ENCODE measurements at places on chromosomes 5 and 9.

DNA sequence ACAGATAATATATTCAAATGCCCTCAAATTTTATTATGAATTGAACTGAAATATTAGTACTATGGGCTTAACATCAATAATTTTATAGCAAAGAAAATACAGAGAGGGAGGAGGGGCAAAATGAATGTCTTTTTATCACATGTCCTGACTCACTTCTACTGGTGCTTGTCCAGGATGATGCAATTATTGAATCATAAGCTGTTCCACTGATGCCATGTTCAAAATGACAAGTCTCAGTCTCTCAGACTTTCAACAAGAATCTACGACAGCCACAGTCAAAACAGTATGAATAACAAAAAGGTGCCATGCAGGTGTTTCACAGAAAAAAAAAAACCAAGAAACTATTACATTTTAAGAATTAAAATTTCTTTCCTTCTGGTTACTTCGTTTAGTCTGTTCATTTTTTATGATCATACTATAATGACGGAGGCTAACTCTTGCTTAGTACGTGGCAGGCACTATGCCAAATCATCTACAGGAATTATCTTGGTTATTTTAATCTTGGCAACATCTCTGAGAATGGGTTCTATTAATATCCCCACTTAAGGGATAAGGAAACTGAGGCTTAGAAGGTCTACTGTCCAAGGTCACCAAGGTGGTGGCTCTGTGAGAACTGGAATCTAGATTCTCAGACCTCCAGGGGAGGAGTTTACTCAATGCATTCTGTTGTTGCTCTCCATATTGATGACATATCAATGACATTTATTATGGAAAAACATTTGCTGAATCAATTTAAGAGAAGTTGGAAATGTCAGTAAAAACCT is 61.5 kb downstream of the NR3C1 start:
- DNase-seq, result no peak

DNA sequence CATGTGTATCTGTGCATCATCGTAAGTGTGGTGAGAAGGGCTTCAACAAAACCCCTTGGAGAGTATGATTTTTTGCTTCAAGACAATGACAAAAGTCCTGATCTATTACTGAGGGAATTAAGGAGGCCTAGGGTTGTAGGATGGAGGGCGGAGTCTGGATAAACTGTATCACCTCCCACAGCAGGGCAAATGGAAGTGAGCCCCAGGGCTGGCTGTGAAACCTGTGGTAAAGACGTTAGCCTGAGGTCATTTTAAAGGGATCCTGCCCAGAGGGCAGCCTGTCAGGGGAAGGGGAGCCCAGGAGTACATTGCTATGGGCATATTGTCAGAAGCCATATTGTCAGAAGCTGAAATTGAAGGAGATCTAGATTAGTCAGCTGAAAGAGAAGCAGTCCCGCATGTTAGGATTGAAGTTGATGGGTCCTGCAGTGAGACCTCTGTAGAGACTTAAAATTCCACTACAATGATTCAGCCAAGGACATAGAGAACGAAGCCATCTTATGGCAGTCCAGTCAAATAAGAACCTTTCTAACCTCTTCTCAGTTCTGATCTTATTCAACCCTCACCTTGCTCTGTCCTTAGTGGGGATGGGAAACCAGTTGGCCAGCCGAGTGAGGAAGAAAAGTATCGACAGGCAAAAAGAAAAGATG is 26.9 kb downstream of the ADGRV1 start:
- no peak for DNase-seq

GRCh38 chr5:111993242-111993641 is 236.2 kb upstream of the NREP start:
- DNase-seq, result no peak

DNA sequence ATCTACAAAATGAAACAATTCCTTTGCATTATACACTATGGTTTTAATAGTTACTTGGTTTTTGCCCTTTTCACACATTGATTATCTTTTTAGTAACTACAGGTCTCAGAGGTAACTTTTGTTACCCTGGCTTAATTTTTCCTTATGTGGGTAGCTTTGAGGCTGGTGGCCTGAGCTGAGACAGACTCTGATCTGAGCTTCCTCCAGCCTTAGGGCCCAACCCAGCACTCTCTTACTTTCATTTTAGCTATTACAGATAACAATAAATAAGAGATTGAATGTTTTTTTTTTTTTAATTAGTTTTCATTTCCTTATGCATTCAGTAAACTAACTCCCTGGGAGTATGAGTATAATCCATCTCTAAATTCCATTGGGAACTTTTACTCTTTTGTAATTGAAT is 15.1 kb upstream of the OXCT1 start:
- DNase-seq, result no peak

GRCh38 chr5:141524604-141525597 is 36.0 kb downstream of the PCDHGC5 start:
- peak; percentile 92 for DNase-seq

- no peak for DNase-seq
Observed at GRCh38 chr9:125240649-125240999, 519 bp downstream of the HSPA5 start.

DNA sequence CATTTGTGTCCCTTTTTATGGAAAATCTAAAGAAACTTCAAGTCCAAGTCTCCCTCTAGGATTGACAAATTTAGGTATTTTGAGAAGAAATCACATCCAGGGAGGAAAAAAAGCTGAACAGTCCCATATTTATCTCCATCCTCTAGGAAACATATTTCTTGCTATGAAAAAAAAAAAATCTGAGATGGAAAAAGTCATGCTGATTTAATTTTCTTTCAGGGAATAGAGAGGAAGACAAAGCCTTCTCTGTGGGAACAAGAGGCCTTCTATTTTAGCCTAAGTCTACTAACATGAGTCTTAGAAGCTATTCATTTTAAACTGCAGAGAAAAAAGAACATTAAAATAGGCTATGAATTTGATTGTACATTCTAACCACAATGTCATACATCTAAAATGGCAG is 63.1 kb upstream of the CDK5RAP2 start:
- no peak for DNase-seq

DNA sequence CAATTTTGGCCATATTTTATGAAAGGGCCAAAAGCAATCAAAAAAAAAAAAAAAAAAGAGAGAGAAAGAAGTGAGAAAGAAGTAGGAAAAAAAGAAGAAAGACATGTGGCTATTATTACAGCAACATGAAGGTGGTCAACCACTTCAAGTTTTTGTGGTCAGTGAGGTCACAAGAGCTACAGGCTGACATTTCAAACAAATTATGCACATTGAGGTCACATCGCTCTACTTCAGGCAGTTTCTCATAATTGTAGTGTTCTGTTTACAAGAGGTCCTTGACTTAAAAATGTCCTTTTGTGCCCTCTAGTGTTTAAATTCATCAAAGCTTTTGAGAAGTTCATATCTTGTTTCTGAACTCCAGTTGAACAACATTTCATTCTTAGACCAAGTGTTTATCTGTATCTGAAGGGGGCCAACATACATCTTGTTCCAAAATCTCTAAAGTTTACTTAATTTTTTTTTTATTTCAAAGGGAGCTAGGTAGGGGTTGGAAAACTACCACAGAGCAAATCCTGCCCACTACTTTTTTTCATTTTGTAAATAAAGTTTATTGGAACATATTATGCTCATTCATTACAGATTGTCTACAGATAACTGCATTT is 513.1 kb downstream of the PDE4D start:
- DNase-seq, result peak; percentile 40

- no peak for DNase-seq
Observed at GRCh38 chr5:147507480-147508126, 2.3 kb downstream of the DPYSL3 start.

DNA sequence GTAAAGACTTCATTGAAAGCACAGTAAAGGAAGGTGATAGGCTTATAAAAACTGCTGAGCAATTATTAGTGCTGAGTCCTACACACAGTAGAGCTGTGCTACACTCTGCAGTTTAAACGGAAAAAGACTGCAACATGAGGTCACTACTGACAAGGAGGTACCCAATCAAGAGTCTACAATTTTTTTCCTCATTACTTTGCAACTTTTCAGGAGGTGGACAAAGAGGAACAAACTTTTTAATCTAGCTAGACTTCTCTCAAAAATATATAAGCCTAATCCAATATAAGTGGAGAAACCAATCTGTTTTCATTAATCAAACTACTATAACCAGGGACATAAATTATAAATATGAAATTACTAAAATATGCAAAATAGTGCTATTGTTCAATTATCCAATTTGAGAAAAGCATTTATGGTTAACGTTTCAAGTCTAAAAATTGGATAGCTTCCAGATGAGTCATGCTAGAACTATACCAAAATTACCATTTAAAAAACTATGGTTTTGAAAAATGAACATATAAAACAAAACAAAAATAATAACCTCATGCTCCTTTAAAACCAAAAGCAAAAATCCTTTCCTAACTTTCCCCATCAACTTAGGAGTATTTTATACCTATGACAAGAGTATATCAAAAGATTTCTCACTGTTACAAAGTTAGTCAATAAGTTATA is 37.7 kb downstream of the FAM13B start:
- DNase-seq, result no peak

DNA sequence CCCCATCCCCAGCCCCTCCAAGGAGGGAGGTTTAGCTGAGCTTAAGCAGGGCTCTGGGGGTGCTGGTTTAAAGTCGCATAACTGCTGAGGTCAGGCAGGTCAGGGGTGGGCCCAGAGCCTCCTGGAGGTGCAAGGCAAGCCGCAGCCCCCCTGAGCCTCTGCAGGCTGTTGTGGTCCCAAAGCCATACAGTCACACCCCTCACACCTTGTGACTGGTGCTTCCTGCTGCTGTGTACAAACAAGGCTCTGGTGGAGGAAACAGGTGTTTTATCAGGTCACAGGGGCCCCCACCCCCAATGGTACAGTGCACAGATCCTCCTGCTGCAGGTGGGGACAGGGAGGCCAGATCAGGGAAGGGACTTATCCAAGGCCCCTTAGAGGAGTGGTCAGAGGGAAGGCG is 8.0 kb downstream of the TCF7 start:
- no peak for DNase-seq

GRCh38 chr9:28648723-28649122 is 1075.4 kb upstream of the C9orf72 start:
- DNase-seq, result no peak

GRCh38 chr9:133989625-133990365 is 2.3 kb downstream of the VAV2 start:
- DNase-seq, result no peak

- no peak for DNase-seq
Observed at GRCh38 chr5:57561231-57561842, 78.7 kb upstream of the ACTBL2 start.

- no peak for DNase-seq
Observed at GRCh38 chr5:135955525-135955924, 742 bp upstream of the LECT2 start.

DNA sequence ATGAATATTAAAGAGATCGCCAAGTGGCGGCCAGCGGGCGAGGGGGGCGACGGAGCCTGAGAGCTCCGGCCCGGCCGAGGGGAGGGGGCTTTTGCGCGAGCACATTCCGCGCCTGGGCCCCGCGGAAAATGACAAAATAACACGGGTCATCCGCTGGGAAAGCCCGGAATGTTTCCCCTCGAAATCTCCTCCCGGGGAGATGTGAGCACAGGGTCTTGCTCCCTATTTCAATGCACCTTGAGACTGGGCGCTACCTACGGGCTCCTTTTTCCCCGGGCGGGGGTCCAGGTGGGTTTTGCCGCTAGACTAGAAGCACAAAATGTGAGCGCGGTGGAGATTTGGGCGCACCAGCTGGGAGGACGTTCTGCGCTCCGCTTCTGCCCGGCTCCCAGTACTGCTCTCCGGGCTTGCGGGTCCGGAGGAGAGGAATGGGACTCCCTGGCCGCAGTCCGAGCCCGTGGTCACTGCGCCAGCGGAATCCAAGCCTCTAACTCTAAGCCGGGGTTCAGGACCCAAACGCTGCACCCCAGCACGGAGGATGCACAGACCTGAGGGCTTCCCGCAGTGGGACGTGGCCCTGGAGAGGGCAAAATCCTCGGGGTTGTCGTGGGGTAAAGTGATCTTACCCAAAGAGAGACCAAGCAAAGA is 2.8 kb upstream of the PRDM12 start:
- DNase-seq, result no peak

DNA sequence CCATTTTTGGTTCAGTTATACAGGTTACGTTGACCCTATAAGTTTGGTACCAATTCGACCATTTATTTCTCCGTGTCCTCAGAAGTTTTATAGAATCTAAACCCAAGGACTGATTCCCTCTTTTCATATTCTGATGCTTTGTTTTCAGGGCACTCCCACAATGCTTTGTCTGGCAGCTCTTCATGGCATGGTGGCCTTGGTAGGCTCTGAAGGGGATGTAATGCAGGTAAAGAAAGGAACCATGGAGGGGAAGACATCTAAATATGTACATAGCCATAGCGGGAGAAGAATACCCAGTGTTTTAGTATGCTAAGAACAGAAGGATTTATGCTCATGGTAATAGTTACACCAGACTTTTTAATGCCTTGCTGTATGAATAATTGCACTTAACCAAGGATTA is 82.7 kb downstream of the HACD4 start:
- no peak for DNase-seq

DNA sequence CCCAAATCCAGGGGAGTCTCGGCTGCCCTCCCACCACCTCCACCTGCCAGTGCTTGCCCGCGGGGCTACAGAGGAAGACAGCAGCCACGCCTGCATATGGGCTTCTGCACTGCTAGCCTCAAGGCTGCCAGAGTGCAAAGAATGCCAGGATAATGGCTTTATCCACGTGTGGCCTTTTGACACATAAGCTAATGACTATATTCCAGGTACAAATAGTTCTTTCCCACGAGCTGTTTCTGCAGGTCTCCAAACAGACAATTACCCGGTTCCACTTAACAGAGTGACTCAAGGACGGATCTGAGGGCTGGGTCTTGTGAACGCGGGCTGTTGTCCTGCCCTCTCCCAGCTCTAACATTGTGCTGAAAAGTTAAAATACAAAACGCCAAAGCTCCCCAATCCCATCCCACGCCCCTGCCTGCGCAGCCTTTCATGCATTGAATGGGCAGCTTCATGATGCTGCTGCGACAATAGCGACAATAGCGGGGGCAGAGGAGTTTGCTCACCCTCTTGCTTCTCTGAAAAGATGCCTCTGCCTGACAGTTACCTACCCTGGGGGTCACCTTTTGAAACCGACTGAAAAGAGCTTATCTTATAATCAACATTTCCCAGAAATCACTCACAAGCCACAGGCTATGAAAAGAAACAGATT is 39.1 kb upstream of the MSH3 start:
- no peak for DNase-seq

GRCh38 chr9:92980085-92980745 is 32.9 kb downstream of the FGD3 start:
- DNase-seq, result no peak
